ENCODE measurements at places on chromosomes 13 and 19.

DNA sequence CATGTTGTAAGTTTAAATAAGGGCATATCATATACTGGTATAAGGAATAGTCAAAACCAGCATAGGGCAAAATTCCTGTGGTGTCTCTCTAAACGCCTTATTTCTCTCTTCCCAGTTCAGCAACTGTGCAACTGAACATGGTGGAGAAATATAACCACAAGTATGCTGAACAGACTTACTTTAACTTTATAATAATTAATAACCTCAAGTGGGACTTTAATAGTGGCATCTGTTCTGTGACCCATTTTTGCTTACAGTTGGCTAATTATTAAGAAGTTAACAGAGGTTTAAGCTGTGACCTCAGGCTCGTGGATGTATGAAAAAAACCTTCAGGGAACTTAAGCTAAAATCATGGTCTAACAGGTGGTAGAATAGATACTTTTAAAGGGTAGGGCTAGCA is 54.3 kb downstream of the MICU2 start:
- no peak for DNase-seq

DNA sequence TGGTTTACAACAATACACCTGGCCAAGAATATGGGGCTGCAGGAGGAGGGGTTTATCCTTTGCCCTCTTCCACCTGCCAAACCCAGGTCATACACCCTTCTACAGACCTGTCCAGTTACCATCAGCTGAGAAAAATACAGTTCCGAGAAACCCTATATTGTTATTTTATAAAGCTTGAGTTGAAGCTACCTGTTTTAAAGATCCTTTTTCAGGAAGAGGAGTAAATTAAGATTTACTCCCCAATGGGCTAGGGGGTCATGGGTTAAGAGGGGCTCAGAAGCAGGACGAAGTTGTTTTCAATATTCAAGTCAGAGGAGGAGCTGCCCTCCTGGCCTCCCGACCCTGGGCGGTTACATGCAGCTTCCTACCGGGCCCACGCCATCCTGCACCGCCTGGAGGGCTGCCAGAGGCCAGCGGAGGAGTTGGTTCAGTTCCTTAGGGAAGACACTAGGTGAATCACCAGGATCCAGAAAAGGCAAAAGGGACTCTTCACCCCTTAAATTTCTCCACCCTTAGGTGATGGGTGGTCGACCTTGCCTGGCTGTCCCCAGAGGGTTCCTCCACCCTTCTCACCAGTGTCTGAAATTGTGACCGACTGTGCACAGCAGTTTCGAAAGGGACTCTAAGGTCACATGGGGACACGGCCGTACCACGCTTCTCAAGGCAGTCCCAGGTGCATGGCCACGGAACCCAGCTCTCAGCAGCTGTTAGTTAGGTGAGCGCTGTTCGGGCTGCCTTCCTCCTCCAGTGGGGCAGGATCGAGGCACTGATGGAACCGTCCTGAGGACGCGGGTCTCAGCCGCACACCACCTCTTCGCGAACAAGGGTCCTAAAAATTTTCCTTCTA is 1.2 kb downstream of the GJB2 start:
- no peak for DNase-seq

GRCh38 chr13:50594276-50595051 is 249.0 kb downstream of the DLEU7 start:
- DNase-seq: no peak

DNA sequence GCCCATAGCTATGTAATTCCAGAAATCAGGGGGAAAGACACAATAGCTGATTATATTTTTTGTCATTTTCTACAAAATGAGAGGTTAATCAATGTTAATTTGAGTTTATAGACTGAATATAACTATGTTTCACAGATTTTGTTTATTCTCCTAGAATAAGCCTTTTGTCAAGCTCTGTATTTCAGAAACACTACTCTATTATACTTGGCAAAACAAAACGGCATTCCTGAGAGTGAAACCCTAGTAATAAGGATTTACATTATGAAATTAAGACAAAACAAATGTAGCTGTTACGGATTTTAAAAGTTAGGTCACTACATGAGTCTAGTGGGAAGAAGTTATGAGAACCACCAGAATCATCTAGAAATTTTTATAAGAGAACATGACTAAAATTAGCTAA is 334.2 kb downstream of the KLF12 start:
- DNase-seq: no peak

- no peak for DNase-seq
Observed at GRCh38 chr19:46211201-46211881, 18.2 kb upstream of the IGFL1 start.

GRCh38 chr13:30376426-30377311 is 45.6 kb upstream of the UBE2L5 start:
- peak; percentile 29 for DNase-seq

- DNase-seq: no peak
Observed at GRCh38 chr13:24287748-24288287, 21.6 kb upstream of the C1QTNF9 start.

GRCh38 chr19:35154525-35155406 is at the start of gene FXYD5:
FXYD5 (plus strand) TSS chr19:35154735; CDS start chr19:35155551, 816 bp downstream.
- no peak for DNase-seq

DNA sequence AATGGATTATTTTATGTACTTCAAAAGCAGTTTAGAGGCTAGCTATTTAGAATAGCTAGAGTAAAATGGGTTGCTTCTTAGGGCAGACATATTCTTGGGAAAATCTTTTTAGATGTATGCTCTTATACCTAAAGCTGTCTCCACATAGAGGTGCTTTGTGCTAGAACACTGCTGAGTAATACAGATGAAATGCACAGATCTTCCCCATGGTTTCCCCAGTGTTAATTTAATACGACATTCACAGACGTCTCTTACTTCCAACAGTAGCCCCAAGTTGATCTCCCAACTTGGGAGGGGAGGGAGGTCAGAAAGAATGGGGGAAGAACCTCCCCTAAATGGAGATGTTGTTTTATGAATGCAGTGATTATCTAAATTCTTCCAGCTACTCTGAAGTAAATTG is 16.9 kb downstream of the NALCN start:
- DNase-seq: no peak

- no peak for DNase-seq
Observed at GRCh38 chr13:29888306-29888705, 37.9 kb upstream of the UBL3 start.

DNA sequence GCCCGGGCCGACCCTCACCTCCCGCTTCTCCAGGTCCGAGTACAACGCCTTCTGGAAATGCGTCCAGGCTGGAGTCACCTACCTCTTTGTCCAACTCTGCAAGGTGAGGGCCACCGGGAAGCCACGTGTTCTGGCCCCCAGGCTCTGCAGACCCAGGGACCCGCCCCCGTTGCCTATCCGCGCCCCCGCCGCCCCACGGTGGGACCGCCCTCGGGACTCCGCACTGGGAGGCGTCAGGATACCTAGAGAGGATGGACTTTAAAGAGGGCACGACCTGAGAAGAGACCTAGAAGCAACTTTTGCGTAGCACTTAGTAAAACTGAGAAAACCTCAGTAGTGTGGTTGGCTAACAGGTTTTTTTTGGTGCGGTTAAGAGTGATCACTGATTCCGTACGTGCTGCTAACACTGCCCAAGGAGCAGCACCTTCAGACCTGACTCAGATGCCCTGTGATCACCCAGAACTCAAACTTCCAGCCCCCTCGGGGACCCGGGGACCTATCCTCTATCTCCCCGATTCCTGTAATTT is 492 bp downstream of the TMEM147 start:
- DNase-seq: no peak

GRCh38 chr13:106650690-106651205 is 82.8 kb upstream of the ARGLU1 start:
- DNase-seq: no peak

GRCh38 chr13:113155201-113155600 is 3.2 kb upstream of the PROZ start:
- no peak for DNase-seq

DNA sequence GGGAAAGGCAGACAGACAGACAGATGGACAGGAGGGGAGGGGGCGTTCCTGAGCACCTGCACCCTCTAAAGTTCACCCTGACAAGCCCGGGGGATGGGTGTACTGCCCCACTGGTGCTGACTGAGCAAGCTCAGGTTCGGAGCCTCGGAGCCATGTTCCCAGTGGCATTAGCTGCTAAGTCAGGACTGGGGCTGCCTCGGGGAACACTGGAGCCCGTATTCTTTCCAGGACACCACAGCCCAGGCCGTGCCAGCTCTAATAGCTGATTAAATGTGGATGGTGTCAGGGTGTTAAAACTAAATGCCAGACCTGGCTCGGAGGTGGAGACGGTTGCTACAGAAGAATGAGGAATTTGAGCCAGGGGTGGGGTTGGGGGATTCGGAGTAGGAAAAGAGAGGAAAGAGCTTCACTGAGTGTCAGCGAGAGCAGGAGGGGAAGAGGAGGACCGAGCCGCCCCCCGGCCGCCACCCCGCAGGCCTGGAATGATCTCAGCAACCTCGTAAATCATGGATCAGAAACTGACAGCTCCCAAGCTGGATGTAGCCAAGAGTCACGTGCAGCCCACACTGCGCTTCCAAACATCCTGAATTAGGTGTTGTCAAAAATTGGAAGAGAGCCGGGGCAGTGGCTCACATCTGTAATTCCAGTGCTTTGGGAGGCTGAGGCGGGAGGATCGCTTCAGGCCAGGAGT is 10.4 kb downstream of the MAP2K2 start:
- DNase-seq: no peak

DNA sequence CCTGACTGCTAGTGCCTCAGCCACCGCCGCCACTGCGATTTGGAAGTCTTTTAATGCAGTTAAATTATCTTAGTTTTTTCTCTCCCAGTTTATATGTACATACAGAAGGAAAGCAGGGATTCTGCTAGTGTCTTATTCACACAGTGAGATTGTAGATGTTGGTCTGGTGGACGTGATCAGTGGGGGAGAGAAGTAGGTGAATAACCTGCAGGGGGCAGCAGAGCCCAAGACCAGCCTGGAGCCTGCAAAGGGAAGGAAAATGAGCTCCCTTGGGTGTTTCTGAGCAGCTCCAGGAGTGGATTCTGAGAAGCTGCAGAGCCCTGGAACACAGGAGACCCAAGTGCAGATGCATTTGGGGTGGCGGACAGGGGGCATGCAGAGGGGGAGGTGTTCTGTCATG is 26.3 kb downstream of the ZNF844 start:
- DNase-seq: no peak

DNA sequence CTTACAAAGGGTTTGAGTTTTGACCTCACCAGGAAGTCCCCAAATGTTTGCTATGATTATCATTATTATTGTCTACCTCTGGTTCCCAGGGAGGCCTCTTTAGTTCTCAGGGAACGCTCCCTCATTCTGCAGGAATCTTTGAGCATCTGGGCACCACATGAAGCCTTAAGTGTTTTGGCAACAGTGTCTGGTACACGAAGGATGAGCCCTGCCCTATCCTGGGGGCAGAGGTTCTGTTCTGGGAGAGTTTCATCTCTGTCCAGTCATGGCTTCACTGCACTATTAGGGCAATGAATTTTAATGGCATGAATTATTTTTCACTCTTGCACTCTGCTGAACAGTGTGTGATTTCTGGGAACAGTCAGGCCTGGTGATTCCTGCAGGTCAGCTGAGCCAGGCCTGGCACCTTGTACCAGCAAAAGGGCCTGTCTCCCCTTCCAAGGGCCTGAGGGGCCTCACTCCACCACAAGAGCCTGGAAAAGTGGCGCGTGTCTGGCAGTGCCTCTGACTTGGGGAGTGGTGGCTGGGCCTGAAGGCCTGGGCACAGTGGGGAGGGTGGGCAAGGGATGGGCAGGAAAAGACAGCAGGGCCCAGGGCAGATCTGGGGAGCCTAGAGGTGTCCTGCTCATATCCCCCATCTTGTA is 4.6 kb downstream of the FAM187B start:
- DNase-seq: no peak

- no peak for DNase-seq
Observed at GRCh38 chr19:11563532-11563931, 4.5 kb upstream of the ELOF1 start.

GRCh38 chr13:50125304-50125553 is 110.0 kb downstream of the KCNRG start:
- no peak for DNase-seq

GRCh38 chr19:41691268-41691970 is 3.3 kb upstream of the CEACAM7 start:
- DNase-seq: no peak

GRCh38 chr13:111415246-111415645 is 94.8 kb downstream of the TEX29 start:
- DNase-seq: no peak

DNA sequence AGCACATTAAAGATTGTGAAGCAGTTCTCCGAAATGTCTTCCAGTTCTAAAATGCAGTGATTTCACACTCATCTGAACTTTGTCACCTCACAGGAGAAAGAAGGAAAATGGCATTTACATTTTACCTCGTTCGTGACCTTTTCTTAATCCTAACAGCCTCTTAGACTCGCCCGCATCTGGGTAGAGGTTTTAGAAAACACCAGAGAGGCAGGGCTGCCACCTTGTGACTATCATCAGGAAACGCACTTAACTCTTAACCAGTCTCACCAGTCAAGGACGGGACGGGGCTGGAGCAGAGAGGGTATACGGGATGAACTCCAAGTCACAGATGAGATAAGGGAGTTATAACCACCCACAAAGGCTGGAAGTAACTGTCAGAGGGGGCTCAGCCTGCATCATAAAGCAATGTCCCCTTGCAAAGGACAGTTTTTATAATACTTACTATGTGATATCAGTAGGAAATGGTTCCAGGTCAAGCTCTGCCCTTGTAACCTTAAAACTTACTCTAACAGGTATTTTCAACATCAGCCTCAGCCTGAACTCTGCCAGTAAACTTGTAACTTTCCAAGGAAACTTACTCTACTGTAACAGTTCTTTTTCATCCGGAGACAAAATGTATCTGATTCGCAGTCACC is 8.6 kb upstream of the CEACAM6 start:
- peak; percentile 82 for DNase-seq

DNA sequence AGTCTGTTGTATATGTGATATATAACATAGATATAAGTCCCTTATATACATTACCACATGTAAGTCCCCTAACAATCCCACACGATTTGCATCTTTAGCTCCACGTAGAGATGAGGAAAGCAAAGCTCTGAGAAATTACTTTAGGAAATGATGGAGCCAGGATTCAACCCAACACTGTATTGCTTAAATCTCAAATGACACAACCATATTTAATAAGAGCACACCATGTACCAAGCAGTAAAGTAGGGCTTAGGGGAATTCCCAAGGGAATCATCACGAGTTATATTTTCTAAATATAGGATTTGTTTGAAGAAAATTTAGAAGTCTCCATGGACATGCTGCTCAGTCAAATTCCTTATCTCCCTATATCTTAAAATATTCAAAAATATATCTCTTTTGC is 61.3 kb upstream of the POMP start:
- no peak for DNase-seq

- no peak for DNase-seq
Observed at GRCh38 chr19:33535226-33535625, 13.6 kb upstream of the PEPD start.

GRCh38 chr13:49302817-49303216 is 55.1 kb downstream of the CDADC1 start:
- peak; percentile 41 for DNase-seq

DNA sequence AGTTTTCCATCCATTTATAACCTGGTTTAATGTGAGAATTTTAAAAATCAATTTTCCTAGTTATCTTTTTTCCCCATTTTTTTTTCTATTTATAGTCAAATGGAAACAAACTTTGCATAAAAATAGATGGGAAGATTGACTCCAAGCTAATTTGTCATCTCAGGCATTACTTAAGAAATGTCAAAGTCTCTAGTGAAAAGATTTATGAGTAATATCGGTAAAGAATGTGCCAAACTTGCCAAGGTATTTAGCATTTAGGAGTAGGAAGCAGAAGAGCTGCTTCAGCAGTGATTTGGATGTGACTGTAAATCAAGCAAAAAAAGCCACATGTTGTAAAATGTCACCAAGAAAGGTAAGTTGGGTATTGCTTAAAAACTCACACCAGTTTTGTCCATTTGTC is 108.6 kb downstream of the LACC1 start:
- no peak for DNase-seq

GRCh38 chr13:51767100-51767499 is 36.9 kb downstream of the DHRS12 start:
- no peak for DNase-seq

- no peak for DNase-seq
Observed at GRCh38 chr13:38718374-38718773, 31.5 kb downstream of the FREM2 start.

Data from DMS153 (cell line).